Kidney epithelial cell (primary cell): ENCODE measurements at places on chromosomes 5 and 9.

DNA sequence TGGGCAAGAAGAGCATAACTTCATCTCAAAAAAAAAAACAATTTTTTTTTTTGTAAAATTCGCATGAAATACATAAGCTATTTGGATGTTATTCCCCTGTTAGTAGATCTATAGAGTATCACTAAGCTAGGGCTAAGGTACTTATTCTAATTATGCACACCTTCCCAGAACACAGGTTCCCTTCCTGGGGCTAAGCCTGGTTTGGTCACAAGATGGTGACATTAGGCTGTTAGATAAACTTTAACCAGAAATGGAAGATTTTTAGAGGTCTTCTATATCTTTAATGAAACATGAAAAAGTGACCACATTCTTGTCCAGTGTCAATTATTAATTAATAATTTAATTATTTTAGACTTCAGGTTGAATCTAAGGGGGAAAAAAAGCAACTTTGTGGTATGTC, 433.5 kb downstream of the CDH18 start:
- no peak for DNase-seq

- DNase-seq, result no peak
Measured at GRCh38 chr9:131657037-131657377, 82.9 kb downstream of the RAPGEF1 start.

DNA sequence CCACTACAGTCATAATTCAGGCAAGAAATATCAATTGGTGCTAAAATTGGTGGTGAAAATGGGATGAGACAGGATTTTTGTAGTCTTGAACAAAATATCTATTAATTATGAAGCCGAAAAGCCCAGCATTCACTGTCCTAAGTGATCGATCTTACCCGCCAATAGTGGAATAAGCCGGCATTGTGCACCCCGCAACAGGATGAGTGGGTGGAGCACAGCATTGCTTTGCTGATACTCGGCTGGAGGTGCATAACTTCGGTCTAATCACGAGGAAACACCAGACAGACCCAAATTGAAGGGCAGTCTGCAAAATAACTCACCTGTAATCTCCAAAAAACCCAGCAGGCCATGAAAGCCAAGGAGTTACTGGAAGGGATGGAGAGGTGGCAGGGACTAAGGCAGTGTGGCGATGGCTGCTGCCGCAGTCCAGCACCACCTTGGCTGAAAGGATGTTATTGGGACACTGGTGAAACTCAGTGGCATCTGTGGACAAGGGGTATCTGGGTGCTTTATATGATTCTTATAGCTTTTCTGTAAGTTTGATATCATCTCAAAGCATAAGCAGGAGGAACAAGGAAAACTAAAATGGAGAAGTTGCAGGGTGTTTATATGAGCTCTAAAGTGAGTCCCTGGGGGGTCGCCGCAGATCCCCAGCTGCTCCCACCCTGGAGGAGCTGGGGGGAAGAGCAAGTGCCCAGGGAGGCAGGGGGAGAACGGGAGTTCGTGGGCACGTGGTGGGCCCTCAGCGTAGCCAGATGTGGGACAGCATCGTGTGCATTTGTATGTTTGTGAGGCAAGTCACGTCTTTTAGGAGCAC, 45.2 kb downstream of the AHRR start:
- no peak for DNase-seq

GRCh38 chr9:3809724-3810123, 283.9 kb upstream of the RFX3 start:
- DNase-seq, result peak; percentile 88
